Fibroblast of skin of right biceps (primary cell): ENCODE measurements at places on chromosomes 2 and 18.
A peak's percentile ranks its signal among the peaks of the same experiment; 100 is the strongest.

GRCh38 chr2:220123751-220124150 is 496.3 kb downstream of the SLC4A3 start:
- no peak for DNase-seq

DNA sequence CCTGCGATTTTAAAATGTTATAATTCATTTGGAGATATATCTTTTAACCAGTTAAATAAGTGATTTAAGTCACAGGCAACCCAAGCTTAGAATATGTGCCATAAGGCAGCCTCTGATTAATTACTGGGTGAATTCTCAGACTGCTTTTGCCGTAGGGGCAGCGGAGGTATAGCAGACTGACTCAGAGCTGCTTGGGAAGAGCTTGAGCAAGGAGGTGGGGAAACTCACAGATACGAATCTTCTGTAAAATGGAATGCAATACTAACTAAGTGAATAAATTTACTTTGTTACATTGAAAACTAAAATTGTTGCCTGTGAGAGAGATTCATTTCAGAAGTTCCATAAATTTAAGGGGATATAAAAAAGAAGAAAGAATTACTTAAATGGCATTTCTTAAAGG is 115.4 kb downstream of the KYNU start:
- DNase-seq, result no peak

DNA sequence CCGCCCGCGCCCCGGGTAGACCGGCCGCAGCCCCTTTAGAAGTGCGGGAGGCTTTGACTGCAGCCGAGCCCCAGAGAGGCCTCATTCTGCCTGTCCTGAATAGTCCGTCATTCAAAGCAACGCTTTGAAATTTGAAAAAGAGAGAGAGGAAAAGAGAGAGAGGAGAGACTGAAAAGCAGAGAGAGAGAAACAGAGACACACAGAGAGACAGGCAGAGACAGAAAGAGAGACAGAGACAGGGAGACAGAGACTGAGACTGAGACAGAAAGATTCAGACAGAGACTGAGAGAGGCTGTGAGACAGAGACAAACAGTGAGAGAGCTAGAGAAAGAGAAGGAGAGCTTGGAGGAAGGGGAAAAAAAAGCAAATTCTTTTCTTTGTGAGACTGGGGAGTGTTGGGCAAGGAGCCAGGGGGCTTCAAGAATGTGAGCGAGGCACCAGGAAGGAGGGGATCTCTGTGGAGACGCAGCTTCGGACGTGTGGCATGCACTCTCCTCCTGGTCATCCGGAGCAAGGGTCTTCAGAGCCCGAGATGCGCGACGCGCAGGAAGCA is 73.1 kb downstream of the MYCN start:
- no peak for DNase-seq

DNA sequence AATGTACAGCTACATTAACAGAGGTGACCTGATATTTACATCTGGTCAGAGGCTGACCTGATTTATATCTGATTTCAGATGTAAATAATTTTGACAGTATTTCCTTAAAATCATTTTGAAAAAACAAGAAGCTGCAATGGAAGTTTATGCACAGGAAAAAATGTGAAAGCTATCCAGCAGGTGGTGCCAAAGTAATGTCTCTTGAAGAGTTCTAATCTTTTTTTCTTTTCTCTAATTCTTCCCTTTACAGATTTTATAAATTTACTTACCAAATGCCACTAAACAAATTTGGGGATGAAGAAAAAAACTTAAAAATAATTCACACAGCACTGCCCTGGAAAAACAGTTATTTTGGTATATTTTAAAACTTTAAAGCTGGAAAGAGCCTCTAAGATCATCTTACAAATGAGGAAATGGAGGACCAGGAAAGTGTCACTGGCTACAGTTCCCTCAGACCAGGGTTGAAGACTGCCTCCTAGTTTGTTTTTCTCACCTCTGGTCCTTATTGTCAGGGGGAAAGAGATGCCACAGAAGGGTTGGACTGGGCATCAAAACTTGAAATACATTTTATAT is 16.4 kb upstream of the FBLN7 start:
- DNase-seq, result peak; percentile 47

DNA sequence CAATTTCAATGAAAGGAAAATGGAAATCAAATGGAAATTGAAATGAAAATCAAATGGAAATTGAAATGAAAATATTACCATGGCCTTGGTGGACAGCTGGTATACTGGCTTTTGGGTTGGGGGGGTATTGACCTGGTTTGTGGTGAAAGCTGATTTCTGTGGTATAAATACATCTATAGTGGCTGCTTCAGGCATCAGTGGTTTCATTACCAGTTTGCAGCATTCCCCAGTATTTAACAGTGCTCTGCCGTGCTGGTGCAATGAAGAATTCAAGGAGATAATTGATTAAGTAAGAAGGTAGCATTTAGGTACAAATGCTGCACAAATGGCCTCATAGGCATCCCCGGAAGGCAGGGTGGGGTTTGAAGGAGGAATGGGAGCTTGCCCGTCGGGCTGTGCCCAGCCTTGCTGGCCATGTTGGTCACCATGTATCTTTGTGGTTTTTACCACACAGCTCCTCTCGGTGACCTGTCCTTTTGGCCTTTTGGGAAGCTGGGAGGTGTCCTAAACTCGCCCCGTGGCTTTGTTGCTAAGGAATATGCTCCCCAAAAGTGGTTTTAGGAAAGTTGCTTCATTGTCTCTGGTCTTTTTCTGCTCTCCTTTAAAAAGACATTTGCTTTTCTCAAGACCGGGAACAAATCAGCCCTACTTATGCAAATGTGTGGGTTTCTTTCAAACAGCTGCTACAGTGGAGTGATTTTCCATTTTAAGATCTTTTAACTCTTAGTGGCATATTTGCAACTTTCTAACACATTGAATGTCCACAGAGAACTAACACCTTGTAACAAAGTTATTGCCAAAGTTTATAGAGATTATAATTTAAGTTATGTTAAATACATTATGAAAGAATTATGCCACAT is 28.6 kb downstream of the SNTG2 start:
- DNase-seq, result no peak

GRCh38 chr2:36356298-36356989 is 866 bp downstream of the CRIM1 start:
- DNase-seq, result no peak

DNA sequence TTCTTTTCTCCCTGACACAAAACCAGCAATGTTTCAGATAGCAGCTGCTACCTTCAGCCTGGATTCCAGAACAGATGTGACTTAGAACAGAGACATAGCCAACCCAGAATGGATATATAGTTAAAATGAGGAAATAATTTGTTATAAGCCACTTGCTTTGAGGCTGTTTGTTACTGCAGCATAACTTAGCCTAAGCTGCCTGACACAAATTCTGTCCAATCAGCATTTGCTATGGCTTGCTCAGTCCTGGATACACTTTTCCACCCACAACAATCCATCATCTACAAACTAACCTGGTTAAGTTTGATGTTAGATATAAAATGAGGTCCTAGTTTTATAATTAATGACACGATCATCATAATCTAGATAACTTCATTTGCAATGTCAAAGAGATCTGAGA is 480.4 kb downstream of the NR4A2 start:
- no peak for DNase-seq

- DNase-seq, result peak; percentile 79
Measured at GRCh38 chr18:3281456-3282400, 19.8 kb downstream of the MYL12B start.

DNA sequence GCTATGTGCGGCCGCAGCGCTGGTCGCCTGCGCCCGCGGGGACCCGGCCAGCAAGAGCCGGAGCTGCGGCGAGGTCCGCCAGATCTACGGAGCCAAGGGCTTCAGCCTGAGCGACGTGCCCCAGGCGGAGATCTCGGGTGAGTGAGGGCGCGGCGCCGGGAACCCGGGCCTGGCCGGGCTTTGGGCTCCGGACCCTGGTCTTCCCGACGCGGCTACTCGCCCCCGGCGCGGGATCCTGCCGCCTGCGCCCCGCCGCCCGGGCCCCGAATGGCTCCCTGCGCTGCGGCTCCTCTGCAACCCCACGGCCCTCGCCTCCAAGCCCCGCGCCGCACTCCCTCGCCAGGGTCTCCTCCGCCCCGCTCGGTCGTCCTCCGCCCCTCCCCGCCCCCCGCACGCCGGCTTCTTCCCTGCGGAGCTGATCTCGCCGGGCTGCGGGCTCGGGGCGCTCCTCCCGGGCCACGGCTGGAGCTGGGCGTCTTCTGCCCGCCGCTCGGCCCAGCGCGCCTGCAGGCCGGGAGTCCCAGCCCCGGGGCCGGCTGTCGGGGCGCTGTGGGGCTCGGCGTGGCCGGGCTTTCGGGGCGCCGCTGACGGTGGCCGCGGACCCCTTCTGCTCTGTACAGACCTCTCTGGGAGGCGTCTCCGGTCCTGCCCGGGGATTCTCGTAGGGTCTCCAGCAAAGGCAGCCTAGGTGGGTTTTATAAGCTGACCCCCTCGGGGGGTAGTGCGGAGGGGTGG is 652 bp downstream of the GPC1 start:
- no peak for DNase-seq

DNA sequence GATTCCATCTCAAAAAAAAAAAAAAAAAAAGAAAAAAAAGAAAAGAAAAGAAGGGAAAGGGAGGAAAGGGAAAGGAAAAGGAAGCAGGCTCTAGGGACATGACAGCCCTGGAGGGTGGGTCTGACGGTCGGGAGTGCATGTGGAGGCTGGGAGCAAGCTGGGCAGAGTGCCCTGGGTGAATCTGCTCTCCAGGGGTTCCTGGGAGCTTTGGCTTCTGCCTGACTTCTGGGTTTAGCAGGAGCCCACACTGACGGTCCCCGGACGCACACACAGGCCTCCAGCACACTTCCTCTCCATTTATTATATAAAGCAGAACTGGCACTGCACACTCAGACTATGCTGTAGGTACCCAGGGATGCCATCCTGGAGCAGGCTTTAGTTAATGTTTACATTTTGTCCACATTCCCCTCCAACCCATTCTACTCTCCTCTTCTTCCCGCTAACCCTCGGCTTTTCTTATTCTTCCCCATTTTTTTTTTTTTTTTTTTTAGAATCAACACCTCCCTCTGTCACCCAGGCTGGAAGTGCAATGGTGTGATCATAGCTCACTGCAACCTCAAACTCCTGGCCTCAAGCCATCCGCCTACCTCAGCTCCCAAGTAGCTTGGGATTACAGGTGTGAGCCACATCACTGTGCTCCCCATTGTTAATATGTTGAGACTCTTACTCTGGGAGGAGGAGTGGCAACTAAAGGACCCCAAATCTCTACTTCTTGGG is 151.1 kb upstream of the SLC1A4 start:
- peak; percentile 58 for DNase-seq

DNA sequence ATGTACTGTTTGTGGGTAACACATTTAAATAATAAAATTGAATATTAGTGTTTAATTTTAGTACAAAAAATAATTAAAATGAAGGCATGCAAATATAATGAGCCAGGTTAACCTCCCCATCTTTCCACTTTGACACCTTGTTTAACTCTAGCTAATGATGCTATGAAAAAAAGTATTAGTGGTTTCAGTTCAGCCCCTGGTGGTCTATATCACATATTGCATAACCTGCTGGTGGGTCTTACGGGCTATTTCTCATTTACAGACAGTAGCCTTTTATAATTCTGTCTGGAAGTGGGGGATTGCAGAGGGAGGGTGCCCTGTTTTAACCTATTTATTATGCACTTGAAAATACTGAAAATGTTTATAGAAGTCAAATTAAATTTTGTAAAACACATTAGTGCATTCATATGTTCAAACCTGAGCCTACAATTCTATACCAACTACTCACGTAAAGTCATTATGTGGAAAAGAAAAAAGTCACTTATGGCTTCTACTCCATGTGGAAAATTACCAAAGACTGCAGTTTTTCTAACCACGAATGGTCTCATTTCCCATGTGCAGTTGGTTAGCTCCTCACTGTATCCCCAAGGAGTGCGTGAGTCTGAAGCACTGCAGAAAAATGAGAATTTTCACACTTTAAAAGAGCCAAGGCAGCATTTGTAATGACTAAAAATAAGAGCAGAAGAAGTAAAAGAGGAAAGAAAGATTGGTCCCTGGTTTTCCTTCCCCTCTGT is 381.0 kb downstream of the MTX2 start:
- peak; percentile 68 for DNase-seq

GRCh38 chr2:83969085-83969484 is 490.0 kb downstream of the SUCLG1 start:
- no peak for DNase-seq
